ENCODE measurements at places on chromosomes 1 and 21.

DNA sequence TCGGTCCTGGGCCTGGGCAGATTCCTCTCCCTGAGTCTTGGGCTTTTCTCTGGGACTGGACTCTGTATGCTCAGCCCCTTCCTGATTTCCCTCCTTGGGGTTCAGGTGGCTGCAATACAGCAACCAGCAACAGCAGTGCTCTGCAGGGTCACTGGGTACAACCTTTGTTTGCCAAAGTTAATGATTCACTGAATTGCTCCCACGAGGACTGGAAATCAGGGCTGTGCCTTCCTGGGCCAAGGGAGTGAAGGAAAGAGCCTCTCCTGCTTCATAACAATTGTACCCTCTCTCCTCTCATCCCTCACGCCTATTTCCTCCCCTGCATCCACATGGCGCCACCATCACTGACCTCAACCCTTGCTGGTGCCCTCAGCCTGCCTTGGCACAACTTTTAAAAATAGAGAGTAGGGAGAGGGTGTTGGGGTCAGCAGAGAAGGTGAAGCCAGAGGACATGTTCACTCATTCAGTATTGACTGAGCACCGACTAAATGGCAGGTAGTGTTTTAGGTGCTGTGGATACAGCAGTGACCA is 52.8 kb upstream of the GOLT1A start:
- no peak for DNase-seq

GRCh38 chr1:84940481-84940880 is 47.5 kb upstream of the LPAR3 start:
- no peak for DNase-seq

GRCh38 chr21:42063191-42063570 is 7.9 kb upstream of the UMODL1 start:
- no peak for DNase-seq

DNA sequence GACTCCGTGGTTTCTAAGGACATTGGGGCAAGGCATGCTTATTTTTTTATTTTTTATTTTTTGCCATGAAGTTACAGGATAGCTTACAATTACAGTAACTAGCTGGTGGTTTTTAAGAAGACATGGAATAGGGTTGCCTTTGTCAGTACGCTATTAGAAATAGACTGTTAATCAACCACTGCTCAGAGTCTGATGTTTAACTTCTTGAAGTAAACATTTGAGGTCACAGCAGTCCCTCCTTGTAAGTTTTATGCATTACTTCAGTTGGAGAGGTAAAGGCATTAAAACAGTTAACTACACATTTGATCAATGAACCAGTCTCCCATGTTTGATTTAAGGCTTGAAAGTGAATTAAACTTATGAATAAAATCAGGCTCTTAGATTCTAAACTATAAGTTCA is 19.3 kb upstream of the SHCBP1L start:
- DNase-seq: no peak

GRCh38 chr1:99992760-99993467 is 23.1 kb downstream of the SLC35A3 start:
- no peak for DNase-seq

DNA sequence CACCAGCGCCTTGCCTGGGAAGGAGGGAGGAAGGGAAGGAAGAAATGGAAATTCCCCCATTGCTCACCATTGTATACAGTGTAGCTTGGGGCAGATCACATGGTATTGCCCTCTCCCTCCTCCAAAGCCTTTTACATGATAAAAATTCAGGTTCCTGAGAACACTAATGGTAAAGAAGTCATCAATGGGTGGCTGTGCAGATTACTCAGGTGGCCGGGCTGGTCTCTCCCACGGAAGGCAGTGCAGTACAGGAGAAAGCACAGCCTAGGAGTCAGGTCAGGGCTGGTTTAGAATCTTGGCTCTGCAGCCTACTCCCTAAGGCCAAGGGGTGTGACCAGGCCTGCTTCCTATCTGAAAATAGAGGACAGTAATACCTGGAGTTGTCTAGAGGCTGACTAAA is 107.9 kb downstream of the SUSD4 start:
- no peak for DNase-seq

- DNase-seq: no peak
Observed at GRCh38 chr1:111454859-111455641, 5.8 kb downstream of the ATP5PB start.

DNA sequence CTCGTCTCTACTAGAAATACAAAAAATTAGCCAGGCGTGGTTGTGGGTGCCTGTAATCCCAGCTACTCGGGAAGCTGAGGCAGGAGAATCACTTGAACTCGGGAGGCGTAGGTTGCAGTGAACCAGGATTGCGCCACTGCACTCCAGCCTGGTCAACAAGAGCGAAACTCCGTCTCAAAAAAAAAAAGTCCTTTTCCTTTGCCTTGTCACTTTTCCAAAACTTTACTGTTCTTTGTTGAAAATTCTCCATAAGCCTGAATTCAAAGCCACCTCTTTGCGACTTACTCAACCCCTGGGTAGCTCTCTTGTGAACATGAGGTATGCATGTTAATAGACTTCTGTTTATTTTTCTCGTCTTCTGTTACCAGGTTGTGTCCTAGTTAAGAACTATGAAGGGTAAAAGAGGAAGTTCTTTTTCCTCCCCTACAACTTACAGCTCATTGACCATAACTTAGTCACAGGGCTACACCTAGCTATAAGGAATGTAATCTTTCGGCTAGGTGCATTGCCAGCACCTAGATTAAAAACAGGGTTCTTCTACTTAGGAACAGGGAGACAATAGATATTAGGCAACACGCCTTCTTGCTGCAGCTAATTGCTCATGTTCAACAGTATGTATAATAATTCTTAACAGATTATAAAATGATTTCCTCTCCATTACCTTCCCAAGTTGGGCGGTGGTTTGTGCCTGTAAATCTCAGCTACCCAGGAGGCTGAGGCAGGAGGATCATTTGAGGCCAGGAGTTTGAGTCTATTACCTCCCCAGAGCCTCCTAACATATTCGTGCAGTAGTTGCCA is 40.9 kb downstream of the PTAFR start:
- no peak for DNase-seq

DNA sequence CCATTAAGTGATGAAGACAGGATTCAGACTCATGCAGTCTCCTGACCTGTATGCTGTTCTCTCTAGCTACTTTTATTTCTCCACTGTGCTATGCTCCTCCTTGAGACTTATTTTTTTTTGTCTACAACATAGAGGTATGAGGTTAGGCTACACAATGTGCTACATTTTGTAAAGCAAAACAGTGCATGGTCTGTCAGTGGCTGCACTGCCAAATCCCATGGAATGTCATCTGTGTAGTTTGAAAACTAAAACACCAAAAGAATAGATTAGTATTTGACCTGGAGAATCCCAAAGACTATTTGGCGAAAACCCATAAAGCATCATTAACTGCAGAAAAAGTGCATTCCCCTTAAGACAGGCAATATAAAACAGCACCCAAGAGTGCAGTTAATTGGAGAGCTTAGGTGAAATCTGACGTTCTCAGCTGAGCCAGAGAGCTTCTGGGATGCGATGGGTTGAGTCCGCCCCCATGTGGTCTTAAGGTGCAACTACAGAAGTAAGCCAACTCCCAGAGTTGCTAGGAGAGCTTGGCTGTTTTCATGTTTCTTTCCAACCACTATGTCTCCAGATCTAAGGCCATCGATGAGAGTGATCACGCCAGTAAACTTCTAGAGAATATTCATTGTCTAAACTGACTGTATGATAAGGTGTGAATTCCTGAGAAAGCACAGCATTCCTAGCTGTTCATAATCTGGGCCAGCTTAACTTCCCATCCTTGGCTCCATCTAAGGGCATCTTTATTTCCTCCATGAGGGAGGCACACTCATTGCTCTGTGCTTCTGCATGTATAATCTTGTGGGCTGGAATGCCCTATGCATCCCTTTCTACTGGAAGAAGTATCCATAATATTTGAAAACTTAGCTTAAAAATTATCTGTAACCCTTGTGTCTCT is 20.7 kb upstream of the CYP2J2 start:
- DNase-seq: peak; percentile 22

DNA sequence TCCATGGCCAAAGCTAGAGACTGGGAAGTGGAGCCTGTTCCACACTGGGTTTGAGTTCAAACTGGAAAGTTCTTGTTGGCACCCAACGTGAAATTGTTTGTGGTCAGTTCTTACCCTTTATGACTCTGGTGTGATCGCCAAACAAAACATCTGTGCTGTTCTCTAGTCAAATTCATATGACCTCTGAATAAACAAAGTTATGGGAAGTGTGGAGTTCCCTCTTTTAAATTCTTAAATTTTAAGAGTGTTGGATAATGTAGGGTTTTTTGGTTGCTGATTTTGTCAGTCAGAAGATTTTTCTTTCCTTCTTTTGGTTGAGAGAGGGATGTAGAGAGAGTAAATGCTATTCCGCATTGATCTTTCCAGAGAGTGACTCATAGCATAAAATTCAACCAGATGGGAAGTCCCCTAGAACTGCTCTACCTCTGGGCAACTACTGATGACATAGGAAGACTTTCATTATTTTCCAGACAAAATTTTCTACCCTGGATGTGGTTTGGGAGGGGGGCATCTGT is 36.4 kb downstream of the CHML start:
- no peak for DNase-seq

DNA sequence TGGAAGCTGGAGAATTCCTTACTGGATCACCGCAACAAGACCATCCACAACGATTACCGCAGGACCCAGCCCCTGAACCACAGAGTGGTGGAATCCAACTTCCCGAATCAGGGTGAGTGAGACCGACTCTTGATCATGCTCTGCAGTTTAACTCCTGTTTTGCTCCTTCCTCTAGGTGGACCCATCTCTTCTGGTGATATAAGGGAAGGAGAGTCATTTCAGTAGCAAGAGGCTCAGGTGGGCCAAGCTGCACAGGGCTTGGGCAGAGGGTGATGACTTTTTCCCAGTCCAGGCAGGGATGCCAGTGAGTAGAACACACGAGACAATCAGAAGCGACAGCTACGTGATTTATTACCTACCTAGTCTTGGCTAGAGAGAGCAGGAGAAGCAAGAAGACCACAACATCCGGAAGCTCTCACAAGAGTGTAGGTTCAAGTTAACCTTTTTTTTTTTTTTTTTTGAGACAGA is 25.2 kb downstream of the CA6 start:
- no peak for DNase-seq

- peak; percentile 73 for DNase-seq
Observed at GRCh38 chr1:153796786-153797659, 21.8 kb downstream of the SLC27A3 start.

DNA sequence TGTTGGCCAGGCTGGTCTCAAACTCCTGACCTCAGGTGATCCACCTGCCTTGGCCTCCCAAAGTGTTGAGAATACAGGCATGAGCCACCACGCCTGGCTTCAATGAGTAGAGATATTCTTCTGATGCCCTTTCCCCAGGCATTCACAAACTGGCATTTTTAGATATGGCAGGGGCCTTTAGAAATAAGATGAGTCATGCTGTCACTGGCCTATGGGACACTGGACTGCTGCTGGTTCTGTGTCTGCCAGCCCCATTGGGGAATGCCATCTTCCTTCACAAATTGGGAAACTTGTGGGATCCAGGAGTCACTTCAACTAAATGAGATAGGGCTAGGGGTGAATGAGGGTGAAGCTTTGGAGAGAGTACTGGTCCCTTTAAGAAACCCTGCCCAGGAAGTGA is 16.0 kb downstream of the KLHDC8A start:
- DNase-seq: no peak

DNA sequence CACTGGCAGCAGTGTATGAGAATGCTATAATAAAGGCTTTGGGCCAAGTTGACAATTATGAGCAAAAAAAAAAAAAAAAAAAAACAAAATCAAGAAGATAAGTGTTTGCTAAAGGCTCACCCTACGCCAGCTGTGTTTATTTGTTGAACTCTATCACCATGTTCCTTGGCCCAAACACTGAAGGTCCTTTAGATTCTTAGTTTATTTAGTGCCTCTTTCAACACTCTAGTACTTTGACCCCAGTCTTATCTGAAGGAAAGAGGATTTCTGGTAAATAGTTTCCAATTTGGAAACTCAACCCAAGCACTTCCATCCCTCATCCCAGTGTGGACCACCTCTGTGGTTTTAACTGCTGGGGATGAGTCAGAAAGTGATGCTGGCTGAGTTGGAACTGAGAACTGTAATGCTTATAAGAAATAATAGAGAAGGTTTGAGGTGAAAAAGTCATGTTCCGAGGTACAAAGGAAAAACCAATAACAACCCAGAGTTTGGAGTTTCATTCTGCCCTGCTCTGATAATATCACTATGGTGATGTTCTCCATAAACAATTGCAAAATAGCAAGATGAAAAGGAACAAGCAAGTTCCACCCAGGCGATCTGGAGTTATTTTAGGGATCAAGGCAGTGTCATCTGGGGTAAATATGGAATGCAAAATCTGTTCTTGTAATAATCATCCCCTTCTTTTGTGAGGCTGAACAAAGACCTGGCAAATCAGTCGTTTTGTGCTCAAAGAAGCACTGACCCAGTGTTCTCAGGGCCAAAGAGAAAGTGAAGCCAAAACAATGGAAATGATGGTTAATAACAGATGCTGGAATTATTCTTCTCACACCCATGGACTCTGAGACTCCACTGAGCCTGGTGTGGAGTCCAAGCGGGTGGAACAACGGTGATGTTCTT is 19.7 kb upstream of the CAPZB start:
- no peak for DNase-seq

All from SJSA1 (cell line).